ENCODE measurements at places on chromosomes 6 and 20. TPM values are rescaled to one million over a fixed set of nuclear protein-coding genes. Genes with fewer than 3 reads are reported as not detected.

The GRIK2 gene
- total RNA-seq: not detected

The CST2 gene
- not detected for total RNA-seq

The SLC16A10 gene
- not detected for total RNA-seq

The C6orf15 gene
- 0.33 TPM for total RNA-seq

The SRSF12 gene
- total RNA-seq: not detected

The TMEM200A gene
- total RNA-seq: 0.67 TPM

The DNAH8 gene
- under 0.01 TPM for total RNA-seq

The TBC1D7 gene
- 20.6 TPM for total RNA-seq

The OOEP gene
- total RNA-seq: not detected

The UBE2C gene
- total RNA-seq: 18.9 TPM

The ZC2HC1B gene
- not detected for total RNA-seq

The GPLD1 gene
- 0.19 TPM for total RNA-seq

The ADTRP gene
- total RNA-seq: 4.1 TPM

The MTFR2 gene
- 4.8 TPM for total RNA-seq

The DCDC2 gene
- not detected for total RNA-seq

The SPDEF gene
- total RNA-seq: not detected

The ZSCAN16 gene
- total RNA-seq: 8.2 TPM

The FAM135A gene
- total RNA-seq: 20.9 TPM

The DLK2 gene
- not detected for total RNA-seq

The YTHDF1 gene
- total RNA-seq: 40.8 TPM

The KIAA1755 gene
- 0.19 TPM for total RNA-seq

The UNC93A gene
- total RNA-seq: not detected

The CPNE5 gene
- 23.5 TPM for total RNA-seq

The ADGRF1 gene
- total RNA-seq: not detected

The COL9A1 gene
- not detected for total RNA-seq

The RPL7L1 gene
- 153 TPM for total RNA-seq

The GFRA4 gene
- not detected for total RNA-seq

The RIMS1 gene
- 12.7 TPM for total RNA-seq

The CLPSL1 gene
- not detected for total RNA-seq

The NR2E1 gene
- not detected for total RNA-seq
